SHP77 (cell line): ENCODE measurements at places on chromosomes 12 and 14.

DNA sequence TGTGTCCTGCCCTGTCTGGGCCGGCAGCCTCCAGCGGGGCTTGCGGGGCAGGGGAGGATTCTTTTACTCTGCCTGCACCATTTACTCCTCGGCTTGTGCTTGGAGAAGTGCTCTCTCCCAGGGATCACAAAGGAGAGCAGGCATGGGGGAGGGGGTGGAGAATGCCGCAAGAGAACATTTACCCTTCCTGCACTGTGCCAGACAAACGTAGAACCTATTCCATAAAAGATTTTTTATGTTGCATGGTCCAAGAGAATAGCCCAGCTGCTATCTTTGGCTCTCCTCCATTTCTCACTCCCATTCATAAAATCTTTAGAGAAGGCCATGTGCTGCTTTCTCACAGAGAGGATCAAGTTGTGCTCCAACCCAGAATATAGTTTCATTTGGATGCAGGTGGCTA, 159.4 kb downstream of the SPTSSA start:
- no peak for DNase-seq

DNA sequence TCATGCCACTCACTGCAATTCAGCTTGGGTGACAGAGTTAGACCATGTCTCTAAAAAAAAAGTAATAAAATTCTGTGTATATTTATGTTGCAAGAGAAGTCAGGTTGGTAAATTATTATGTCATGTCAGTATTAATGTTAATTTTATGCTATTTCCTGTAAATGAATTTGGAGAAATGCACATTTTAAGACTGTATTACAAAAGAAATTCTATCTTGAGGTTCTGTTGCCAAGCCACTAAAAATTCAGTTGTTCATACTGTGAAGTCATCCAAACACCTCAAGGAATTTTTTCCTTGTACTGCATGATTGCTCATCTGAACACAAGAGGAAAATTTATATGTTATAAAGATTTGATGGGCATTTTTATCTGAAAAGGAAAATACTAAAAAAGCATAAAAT, 23.3 kb upstream of the HMGA2 start:
- no peak for DNase-seq

GRCh38 chr12:113077859-113078255, 21.3 kb downstream of the DTX1 start:
- no peak for DNase-seq

- peak; percentile 56 for DNase-seq
Measured at GRCh38 chr12:95943330-95943842, at the start of gene AMDHD1. TSS of gene AMDHD1 (plus strand) at chr12:95943331. CDS start at chr12:95943399, 68 bp downstream.

DNA sequence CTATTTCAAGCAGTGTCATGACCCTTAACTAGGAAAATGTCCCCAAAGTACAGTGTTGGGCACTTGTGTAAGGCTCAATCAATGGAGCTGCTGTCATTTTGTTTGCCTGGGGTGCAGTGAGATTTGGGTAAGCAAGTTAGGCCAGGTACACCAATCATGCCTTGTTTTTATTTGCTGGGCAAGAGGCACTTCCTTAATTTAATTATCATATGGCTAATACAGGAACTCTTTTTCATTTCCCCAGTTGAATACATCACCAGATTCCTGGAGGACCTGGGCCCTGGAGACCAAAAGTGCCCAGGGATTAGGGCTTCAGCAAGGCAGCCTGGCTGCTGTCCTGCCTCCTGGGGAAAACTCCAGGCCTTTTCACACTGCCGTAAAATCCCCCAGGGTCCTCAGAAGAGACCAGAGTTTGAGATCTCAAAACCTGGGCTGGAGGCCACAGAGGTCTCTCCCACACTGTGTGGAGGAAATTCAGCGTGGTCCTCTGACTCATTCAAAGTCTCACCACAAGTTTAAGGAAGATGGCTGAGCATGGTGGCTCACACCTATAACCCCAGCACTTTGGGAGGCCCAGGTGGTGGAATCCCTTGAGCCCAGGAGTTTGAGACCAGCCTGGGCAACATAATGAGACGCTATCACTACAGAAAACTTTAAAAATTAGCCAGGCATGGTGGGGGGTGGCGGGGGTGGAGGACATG, 28.4 kb upstream of the FOXN3 start:
- DNase-seq = no peak

GRCh38 chr14:48323665-48324064, 648.3 kb upstream of the MDGA2 start:
- DNase-seq = no peak

DNA sequence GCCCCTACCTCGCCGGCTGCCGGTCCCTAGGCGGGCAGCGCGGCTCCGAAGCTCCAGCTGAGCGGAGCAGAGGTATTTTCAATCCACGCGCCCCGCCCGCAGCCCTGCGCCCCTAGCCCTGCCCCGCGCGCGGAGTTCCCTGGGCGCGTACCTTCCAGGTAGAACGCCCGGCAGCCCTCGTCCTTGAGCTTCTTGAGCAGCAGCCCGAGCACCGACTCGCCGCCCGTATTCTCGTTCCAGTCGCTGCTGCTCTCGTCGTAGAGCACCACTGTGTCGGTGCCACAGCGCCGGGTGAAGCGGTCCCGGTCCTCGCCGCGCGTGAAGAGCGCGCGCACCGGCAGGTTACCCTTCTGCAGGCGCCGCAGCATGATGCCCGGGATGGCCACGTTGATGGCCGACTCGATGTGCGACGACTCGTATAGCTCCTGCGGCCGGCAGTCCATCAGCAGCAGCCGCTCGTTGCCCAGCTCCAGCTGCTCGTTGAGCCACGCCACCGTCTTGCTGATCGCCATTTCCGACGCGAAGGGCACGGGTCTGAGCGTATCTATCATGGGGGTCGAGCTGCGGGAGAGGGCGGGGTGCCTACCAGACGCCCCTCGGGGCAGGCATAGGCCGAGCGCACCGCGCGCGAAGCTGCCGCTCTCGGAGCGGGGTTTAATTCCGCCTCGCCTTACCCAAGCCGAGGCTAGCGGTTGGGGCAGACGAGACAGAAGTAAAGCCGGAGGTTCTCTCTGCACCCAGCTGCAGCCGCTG, 636 bp downstream of the DUSP6 start:
- peak; percentile 28 for DNase-seq

DNA sequence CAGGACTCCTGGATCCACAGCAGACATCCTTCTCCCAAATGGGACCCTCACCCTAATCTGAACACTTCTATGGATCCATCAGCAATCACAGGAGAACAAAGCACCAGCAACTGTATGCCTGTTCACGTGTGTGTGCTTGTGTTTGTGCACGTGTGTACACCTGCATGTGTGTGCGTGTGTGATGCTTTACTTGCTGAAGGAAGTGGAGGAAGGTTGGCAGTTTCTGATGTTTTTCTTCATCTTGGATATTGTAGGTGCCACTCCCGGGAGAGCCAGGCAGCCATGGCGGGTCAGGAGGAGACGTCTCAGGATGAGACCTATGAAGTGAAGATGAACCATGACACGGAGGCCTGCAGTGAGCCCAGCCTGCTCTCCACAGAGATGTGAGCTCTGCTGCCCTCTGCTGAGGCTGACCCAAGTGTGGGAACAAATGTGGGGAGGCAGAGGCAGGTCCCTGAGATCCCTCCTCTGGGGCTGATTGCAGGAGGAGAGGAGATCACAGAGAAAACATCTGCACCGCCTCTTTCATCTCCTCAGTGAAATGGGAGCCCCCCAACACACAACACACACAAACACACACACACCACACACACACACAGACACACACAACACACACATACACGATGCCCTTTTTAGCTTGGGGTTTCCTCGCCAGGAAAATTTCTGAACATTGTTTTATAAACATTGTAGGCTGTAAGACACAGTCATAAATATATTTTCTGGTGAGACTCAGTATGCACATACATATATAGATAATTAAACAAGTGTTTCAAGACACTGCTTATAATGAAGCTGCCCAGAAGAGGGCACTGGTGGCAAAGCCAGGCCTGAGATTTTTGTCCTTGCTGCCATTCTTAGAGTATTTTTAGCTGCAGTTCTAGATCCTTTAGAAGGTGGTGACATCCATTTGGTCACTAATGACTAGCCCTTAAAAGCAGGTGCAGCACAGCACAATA, 112.2 kb upstream of the FKBP4 start:
- DNase-seq = peak; percentile 4

- no peak for DNase-seq
Measured at GRCh38 chr12:130044991-130045621, 117.2 kb upstream of the FZD10 start.

DNA sequence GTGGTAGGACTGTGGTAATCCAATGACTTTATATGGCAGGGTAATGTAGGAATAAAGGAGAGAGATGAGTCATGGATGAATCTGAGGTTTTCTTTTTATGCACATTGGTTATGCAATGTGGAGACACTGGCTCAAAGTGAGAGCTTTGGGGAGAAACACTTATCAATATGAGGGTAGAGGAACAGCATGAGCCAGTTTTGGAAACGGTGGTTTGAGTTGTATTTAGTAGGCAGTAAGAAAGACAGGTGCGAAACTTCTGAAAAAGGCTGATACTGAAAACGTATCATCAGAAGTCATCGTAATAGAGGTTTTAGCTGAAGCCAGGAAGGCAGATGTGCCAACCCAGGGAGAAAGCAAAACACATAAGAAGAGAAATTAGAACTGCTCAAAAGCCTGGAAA, 854.8 kb upstream of the SEL1L start:
- DNase-seq = no peak

DNA sequence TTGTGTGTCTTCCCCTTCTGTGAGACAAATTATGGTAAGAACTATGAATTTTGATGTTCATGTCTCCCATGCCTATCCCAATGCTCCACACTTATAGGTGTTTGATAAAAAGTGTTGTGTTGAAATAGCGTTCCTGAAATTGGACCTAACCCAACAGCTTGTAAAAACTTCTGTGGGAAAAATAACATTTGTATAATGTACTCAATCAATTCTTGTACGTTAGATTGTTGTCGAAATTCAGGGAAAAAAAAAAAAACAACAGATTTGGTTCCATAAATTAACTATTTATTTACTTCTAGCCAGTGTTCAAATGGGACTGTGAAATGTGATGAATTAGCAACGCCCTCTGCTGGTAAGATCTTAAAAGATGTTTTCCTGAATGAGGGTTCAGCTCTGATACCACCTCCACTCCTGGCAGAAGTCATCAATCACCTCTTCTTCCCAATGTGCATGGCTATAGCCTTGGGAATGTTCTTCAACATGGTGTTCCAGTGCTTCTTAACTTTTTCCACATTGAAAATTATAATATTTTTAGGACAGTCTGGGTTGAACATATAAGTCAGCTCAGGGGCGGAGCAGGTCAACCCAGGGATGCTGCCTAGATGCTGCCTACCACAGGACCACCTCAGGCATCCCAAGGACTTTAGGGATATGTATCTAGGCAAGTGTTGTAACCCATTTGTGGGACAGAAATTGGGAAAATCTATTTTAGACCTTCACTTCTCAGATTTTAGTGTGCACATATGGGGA, 170.6 kb downstream of the OTOGL start:
- peak; percentile 13 for DNase-seq

DNA sequence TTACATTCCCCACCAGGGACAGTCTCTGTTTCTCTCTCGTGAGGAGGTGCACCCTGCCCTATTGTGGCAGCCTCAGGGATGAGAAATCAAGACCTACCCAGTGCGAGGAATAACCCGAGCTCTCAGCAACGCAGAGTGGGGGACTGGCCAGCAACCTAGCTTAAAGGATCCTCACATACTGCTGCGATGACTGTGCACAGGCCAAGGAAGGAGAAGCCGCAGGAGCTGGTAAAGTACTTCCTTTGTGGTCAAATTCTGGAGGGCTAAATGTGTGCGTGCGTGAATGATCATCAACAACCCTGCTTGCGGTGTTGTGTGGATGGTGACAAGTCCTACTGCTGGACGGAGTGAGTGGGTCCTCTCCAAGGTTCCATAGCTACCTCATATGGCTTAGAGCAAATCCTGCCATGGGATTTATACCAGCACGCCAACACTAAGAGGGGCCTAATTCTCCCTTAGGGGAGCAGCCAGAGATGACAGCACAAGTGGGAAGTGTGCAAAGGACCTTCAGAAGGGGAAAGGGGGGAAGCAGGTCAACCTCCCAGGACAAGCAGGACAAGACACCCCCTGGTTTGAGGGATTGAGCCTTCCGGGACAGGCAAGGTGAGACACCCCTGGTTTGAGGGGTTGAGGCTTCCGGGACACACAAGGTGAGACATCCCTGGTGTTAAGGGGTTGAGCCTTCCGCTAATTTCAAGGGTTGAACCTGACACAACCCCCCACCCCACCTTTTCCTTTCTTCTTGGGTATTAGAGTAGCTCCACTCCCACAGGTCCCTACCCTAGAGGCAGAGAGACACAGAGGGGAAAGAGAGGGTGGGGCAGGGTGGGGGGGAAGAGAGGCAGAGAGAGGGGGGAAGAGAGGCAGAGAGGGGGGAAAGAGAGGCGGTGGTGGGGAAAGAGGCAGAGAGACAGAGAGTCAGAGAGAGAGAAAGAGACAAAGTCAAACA, 58.8 kb upstream of the AP4S1 start:
- DNase-seq = no peak

DNA sequence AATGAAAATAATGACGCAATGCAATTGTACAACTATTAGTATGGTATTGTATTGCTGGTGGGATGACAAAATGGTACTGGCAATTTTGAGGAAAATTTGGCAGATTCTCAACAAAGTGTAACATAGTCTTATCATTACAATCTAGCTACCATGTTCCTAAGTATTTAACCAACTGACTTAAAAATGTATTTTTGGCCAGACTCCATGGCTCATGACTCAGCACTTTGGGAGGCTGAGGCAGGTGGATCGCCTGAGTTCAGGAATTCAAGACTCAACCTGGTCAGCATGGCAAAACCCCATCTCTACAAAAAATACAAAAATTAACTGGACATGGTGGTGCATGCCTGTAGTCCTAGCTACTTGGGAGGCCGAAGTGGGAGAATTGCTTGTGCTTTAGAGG, 1409.5 kb downstream of the AACS start:
- DNase-seq = no peak

DNA sequence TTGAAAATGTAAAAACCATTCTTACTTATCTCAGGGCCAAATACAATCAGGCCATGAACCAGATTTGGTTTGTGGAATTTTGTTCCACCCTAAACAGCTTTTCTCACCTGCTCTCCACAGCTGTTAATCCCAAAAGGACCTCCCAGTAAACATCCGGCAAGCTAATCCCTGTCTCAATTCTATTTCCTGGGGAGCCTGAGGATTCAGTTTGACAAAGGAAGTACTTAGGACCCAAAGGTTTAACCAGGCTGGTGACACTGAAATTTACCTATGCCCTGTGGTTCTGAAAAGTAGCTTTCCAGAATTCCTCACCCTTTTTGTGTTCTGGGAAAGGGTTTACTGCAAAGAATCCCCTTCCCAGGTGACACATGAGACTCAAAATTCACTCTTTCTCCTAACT, 15.0 kb downstream of the CAPZA3 start:
- no peak for DNase-seq

DNA sequence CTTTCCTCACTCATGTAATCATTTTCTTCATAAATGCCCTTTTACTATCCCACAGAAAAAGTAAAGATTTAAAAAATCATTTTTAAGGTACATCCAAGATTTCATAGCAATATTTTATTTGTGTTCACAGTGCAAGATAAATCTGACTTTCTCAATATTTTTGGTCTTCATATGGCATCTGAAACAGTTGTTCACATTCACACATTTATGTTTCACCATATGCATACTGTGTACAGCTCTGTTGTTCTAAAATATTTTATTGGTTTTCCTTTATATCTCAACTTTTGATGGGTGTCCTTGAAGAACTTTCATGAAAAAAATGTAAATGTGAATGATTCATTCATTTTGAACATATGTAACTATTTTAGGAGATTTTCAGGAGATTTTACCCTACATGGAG, 348.7 kb downstream of the SNAPC1 start:
- no peak for DNase-seq

- DNase-seq = peak; percentile 21
Measured at GRCh38 chr14:64501411-64502171, 2.0 kb downstream of the ZBTB25 start.
